Amniotic epithelial cell (primary cell): ENCODE measurements at places on chromosomes 4 and X.

DNA sequence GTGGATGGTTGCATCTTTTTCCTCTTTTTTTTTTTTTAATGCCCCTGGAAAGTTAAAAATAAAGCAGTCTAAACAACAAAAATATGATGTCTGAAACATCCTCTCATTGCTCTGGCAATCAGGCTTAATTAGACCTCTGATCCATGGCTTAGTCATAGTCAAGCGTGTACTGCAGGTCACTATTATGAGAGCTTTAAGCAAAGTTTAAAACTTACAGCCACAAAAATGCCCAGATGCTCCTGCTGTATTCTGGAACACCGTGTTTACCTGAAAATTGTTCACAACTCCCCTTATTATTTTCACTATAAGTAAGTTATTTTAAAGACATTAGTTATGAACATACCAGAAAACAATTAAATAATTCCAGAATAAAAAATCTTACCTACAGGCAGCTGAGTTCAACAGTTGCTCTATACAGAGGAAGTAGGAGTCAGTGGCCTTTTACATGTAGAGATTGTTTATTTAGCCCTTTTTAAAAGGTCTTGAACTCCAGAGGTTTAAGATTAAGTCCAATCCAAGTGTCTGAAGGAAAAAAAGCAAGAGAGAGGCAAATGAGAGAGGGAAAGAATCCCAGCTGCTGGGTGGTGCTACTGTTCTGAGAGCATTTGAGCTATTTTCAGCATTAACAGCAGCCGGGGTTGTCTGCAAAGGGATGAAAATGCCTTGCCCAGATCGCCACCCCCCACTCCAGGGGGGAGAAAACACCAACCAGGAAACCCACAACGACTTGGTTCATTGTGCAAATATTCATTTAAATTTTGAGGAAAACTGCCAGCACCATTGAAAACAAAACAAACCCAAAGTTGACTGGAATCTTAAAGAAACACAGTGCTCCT lies 36.9 kb downstream of the SORBS2 start:
- DNase-seq, result peak; percentile 59

- no peak for DNase-seq
Measured at GRCh38 chr4:188719794-188720193, 580.6 kb downstream of the TRIML1 start.

GRCh38 chr4:1784395-1784788 lies 8.7 kb upstream of the FGFR3 start:
- DNase-seq, result no peak

- DNase-seq, result peak; percentile 1
Measured at GRCh38 chr4:157265281-157265680, 44.8 kb downstream of the GRIA2 start.

- no peak for DNase-seq
Measured at GRCh38 chrX:105758754-105759153, 63.6 kb upstream of the NRK start.

DNA sequence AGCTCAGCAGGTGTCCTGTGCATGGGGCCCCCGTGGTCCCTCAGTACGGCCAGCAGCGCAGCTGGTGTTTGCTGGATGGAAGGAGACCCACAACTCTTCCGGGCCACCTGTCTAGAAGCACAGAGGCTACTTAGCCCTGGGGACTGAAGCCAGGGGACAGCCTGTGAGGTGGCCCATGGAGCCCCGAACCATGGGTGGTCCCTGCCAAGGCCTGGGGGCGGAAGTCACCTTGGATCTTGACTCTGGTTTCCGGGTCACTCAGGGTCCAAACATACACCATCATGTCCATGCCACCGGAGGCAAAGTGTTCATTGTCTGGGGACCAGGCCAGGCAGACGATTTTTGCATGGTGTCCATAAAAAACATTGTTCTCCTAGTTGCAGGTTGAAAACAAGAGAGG lies 39.5 kb downstream of the WDR1 start:
- DNase-seq, result no peak

DNA sequence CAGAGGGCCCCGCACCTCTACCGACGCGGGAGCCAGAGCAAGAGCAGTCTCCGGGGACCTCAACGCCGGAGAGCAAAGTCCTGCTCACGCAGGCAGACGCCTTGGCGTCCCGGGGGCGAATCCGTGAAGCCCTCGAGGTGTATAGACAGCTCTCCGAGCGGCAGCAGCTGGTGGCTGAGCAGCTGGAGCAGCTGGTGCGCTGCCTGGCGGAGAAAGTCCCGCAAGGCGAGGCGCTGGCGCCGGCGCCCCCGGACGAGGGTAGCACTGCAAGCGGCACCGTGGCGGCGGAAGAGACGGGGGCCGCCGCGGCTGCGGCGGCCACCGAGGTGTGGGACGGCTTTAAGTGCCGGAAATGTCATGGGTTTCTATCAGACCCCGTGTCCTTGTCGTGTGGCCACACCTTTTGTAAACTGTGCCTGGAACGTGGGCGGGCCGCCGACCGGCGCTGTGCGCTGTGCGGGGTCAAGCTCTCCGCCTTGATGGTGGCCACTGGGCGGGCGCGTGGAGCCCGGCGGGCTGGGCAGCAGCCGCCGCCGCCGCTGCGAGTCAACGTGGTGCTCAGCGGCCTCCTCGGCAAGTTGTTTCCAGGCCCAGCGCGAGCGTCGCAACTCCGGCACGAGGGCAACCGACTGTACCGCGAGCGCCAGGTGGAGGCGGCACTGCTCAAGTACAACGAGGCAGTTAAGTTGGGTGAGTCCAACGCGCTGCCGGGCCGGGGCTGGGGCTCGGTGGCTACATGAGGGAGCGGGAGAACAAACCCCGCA lies 672 bp downstream of the LONRF3 start:
- no peak for DNase-seq

GRCh38 chr4:109728385-109728784 lies 1.5 kb downstream of the PLA2G12A start:
- no peak for DNase-seq

GRCh38 chrX:109940411-109940810 lies 62.5 kb upstream of the TMEM164 start:
- DNase-seq, result peak; percentile 57

- no peak for DNase-seq
Measured at GRCh38 chr4:144647590-144647989, 1.6 kb downstream of the HHIP start.

DNA sequence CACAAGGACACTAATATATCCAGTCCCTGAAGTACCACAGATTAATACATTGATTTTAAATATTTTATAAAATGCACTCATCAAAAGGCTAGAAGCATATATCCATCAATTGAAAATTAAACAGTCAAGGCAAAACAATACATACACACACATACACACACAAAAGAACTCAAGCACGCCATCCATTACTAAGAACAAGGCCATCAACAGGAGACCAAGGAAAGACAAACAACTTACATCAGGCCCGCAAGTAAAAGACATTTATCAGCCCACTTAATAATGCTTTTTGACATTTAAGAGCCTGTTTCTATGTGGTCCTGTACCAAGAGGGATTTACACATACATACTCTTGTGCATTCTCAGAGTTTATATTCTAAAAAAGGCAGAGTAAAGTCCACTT lies 50.0 kb upstream of the ZNF827 start:
- DNase-seq, result no peak

GRCh38 chr4:124437853-124438495 lies 274.6 kb downstream of the ANKRD50 start:
- DNase-seq, result peak; percentile 54
